ENCODE measurements at places on chromosomes 5 and 9. TPM values are rescaled to one million over a fixed set of nuclear protein-coding genes. Genes with fewer than 3 reads are reported as not detected.

- DNase-seq: no peak
Measured at GRCh38 chr5:157343842-157344790, 78.2 kb downstream of the CYFIP2 start.

The TAS2R1 gene
- total RNA-seq: not detected

- DNase-seq: no peak
Measured at GRCh38 chr5:158209219-158209908, 350.4 kb upstream of the CLINT1 start.

- no peak for DNase-seq
Measured at GRCh38 chr9:74595286-74595685, 98.2 kb downstream of the RORB start.

DNA sequence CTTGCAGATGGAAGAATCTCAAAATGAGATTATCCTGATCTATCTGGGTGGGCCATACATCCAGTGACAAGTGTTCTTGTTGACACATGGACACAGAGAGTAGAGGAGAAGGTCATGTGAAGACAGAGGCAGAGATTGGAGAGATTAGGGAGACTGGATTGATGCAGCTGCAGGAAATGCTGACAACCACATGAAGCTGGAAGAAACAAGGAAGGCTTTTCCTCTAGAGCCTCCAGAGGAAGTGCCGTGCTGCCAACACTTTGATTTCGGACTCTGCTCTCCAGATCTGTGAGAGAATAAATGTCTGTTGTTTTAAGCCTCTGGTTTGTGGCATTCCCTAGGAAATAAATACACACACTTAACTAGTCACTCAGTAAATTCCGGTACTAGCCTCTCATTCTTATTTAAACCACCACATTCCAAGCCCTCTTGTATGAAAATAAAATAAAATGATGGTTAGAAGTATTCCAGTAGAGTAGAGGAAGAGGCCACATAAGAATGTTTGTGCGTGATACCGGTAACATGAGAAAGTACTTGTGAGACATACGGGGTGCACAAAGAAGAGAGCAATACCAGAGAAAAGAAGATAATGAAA lies 110.9 kb upstream of the DMAC1 start:
- DNase-seq: peak; percentile 48

The ENTPD2 gene
- total RNA-seq: 20.5 TPM

The OR1J1 gene
- total RNA-seq: not detected

DNA sequence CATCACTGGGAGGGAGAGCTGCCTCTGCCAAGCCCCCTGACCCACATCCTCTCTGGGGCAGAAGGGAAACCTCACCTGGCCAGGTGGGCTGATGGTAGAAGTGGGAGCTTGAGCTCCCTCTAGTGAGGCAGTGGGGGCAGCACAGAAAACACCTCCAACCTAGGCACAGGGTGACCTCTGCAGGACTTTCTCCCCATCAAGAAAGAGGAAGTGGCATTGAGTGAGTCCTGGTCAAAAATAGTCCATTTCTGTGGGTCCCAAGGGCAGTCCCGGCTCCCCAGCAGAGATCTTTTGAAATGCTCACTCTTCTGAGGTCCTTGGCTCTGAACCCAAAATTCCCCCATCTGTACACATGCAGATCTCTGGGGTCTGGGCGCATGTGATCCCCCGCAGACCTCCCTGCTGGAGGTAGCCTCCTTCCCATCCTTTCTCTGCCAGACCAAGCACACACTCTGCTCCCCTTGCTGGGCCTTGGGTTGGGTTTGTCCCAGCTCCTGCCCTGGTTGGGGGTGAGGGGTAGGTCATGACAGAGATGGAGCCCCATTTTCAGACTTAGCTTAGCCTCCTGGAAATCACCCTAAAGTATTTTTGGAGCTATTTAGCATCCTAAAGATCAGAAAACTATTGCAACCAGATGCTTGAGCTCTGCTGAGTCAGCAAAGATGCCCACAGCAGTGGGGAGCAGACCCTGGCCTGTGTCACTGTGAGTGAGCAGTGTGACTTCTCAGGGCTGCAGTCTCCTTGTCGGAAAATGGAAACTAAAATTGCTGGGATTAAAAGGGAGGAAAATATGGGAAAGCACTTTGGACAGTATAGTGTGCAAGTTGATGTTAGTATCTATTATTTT lies 41.6 kb upstream of the LCP2 start:
- DNase-seq: peak; percentile 27

DNA sequence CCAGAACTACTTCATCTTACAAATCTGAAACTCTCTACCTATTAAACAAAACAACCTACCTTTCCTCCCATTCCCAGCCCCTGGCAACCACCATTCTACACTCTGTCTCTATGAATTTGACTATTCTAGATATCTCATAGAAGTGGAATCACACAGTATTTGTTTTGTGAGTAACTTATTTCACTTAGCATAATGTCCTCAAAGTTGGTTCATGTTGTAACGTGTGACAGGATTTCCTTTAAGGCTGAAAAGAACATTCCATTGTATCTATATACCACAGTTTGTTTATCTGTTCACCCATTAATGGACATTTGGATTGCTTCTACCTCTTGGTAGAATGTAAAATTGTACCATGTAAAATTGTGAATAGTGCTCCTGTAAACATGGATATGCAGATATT lies 70.1 kb upstream of the NXNL2 start:
- DNase-seq: no peak

The CEL gene
- 0.61 TPM for total RNA-seq

GRCh38 chr5:116922532-116922931 lies 347.9 kb upstream of the SEMA6A start:
- DNase-seq: no peak

DNA sequence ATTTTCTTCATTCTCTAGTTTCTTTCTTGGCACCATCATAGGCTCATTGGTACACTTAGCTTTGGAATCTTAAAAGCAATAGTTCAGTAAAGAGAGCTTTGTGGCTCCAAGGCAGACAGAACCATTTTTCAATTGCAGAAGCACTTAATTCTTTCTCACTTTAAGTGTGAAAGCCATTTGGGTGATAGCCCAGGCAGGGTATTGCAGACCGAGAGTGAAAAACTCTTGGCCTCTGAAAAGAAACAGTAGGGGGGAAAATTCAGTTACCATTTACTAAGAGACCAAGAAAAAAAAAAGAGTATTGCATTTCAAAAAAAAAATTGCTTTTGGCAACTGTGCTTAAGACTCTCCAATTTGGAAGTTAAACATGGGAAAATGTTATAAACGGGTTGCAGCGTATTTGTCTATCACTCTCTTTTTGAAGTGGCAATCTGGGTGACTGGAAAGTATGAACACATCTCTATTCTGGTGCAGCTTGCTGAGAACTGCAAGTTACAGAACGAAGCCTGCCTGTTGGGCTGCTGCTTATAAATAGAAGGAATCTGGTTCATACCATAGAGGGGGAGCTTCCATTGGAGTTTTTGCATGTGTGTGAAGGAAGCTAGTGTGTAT lies 170.5 kb downstream of the TLE4 start:
- DNase-seq: no peak

DNA sequence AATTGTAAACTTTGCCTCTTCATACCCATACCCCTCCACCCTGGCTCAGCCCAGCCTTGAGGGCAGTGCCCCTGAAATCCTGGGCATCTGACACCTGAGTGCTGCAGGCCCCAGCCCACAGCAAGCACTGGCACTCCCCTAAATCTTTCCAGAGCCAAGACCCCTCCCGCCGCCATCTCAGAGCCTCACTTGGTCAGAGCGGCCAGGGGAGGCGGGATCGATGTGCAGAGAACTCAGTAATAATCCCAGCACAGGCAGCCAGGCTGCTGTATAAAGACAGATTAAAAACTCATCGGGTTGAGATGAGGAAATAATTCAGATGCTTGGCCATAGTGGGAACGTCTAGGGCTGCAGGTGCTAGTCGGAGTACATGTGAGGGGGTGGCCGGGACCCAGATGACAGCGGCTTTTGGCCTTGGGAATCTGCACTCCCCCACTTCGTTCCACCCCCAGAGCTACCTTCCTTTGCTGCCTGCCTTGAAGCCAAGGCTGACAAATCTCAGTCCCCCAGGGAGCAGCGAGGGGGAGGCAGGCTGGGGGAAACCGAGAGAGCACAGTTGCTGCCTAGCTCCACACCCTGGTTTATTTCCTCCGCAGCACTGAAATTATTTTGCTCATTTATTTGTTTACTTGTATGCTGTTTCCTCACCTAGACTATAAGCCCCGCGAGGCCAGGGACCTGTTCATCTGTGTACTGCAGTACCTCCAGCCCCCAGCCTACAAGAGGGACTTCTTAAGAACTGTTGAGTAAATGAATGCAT lies 19.5 kb upstream of the ARAP3 start:
- no peak for DNase-seq

The TMEM232 gene
- total RNA-seq: 1.8 TPM

GRCh38 chr9:100074989-100075388 lies 23.8 kb downstream of the ERP44 start:
- no peak for DNase-seq

- DNase-seq: no peak
Measured at GRCh38 chr9:133971121-133971951, 20.8 kb downstream of the VAV2 start.

The LCNL1 gene
- not detected for total RNA-seq

The SOX30 gene
- total RNA-seq: 0.42 TPM

DNA sequence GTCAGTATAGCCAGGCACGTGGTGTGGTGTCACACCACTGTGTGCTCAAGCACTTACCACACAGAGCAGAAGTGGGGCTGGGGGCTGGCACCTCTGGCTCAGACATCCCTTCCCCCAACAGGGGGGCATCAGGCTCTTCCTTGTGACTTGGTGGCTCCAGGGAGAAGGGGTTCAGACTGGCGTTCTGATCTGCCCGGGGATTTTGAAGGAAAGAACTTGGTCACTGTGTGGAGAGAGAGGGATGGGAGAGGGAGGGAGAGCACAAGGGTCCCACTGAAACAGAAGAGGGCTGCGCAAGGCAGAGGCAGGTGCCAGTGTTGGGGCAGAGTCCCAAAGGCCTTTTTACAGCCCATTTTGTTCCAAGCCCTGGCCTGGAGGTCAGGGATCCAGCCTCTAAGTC lies 109.7 kb upstream of the ALDH1B1 start:
- no peak for DNase-seq

Measured in colonic mucosa (tissue), 4 donors.